Fibroblast of skin of scalp (primary cell): ENCODE measurements at places on chromosomes 3 and 15.

- no peak for DNase-seq
Observed at GRCh38 chr3:16841904-16842271, 42.9 kb upstream of the PLCL2 start.

DNA sequence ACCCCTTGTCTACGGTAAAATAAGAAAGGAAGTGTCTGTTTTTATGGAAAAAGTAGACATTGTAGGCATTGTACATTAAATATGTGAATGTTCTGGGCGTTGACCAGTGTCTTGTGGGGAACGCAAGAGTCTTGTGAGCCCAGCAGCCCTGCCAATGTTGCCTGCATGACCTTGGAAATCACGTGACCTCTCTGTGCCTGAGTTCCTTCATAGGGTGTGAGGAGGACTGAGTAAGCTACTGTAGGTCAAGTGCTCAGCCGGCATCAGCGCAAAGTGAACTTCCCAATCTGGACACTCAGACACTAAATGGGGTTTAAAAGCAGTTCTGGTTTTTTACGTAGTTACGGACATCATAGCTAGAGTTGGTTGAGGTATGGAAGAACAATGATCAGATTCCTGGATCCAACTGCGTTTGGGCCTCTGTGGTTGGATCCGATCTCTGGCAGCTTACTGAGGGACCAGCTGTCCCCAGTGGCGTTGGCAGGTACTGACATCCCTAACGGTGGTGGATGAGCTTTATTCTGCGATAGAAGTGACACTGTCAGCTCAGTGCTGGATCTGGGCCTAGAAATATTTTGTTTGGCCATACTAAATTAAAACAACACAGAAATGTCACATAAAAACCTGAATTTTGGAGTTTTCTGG lies 63.8 kb downstream of the SPSB4 start:
- DNase-seq, result no peak

DNA sequence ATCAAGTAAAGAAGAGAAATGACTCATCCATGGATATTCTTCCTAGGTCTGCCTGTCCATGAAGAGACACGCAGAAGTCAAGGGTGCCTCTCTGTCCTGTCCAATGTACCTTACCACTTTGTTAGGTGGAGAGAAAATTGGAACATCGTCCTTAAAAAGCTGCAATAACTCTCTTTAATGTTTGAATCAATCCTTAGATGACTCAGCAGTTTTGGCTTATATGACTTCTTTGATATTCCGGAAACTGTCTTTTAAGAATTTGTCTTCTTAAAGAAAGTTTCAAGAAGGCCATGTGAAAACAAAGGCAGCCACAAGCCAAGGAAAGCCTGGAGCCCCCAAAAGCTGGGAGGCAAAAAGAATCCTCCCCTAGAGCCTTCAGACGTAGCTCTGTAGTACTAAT lies 49.2 kb downstream of the MRPL3 start:
- no peak for DNase-seq

- DNase-seq, result no peak
Observed at GRCh38 chr3:31382856-31383255, 149.9 kb upstream of the STT3B start.

GRCh38 chr3:140942221-140943104 lies 827 bp downstream of the SLC25A36 start:
- DNase-seq, result peak; percentile 68

DNA sequence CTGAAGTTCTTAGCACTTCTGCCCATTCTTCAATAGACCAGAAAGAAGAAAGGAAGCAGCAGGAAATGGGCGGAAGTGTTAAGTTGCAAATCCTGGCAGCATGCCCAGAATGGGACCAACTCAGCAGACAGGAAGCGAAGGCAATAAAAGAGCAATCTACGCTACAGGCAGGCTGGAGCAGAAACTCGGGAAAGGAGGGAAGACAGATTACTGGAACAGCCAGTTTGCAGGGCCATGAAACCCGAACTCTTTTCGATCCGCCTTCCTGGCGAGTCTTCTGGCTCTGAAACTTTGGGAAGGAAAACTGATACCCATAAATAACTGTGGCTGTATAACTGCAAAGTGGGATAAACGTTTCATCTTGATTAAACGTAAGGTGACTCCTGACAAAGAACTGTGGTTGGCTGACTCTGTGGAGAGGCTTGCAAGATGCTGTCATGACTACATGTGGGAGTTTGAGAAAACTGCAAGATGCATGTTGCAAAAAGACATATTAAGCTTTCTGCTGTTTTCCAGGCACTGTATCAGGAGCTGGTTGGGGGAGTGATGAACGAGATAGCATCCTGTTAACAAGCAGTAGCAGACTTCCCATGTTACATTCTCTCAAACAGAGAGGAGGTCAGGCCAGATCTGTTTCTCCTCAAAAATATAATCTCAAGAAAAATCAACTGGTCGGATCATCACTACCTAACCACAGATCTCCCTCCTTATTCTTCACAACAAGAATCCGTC lies 67.8 kb downstream of the FMN1 start:
- DNase-seq, result peak; percentile 95

DNA sequence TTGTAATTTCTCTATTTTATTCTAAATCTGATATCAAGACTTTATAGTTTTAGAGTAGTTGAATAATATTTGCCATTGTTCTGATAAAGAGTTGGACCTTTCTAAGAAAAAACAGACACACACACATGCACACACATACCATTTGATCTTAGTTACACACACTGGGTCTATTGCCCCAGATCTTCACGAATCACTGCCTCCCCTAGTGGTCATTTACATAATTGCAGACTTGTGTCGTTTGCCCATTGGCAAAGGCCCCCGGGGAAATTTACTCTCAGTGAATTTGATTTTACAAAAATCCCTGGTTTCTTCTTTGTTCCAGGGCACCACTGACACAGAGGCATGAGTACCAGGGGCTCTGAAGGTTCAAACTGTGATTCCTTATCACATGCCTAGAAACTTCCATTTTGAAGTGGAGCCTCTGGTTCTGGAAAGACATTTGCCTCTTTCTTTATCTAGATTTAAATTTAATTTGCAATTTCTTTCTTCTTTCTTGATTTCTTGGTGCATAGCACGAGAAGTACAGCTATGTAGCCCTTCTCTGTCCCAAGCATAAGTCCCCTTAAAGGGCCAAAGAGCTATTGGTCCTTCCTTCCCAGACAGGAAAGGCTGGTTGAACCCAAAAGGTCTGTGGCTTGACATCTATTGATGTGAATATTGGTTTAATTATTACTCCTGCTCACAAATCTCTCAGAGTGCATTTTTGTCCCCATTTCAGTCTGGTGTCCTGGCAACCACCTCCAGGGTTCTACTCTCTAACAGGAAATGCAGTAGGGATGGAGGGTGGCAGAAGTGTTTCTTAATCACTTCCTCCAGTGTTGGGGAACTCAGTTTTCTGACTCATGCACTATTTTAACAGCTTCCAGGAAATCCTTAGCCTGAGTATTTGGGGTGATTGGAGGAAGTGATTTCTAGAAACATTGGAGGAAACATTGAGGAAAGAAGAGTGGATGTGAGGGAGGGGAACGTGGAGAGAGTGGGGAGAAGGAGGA lies 32.4 kb upstream of the SLC6A11 start:
- peak; percentile 24 for DNase-seq
